Dermis microvascular lymphatic vessel endothelial cell (primary cell): ENCODE measurements at places on chromosomes 11 and 22. TPM values are rescaled to one million over a fixed set of nuclear protein-coding genes. Genes with fewer than 3 reads are reported as not detected.

- no peak for DNase-seq
These were observed 8.8 kb upstream of the BMAL1 start for GRCh38 chr11:13268791-13269190.

GRCh38 chr11:129248618-129249017, 56.5 kb upstream of the ARHGAP32 start:
- peak; percentile 21 for DNase-seq

GRCh38 chr11:67670316-67671210, 3.9 kb downstream of the ALDH3B2 start:
- no peak for DNase-seq

Gene SCN3B
- 1.4 and 8.5 TPM in 2 replicates for total RNA-seq

Gene KRTAP5-7
- not detected in 2 replicates for total RNA-seq

DNA sequence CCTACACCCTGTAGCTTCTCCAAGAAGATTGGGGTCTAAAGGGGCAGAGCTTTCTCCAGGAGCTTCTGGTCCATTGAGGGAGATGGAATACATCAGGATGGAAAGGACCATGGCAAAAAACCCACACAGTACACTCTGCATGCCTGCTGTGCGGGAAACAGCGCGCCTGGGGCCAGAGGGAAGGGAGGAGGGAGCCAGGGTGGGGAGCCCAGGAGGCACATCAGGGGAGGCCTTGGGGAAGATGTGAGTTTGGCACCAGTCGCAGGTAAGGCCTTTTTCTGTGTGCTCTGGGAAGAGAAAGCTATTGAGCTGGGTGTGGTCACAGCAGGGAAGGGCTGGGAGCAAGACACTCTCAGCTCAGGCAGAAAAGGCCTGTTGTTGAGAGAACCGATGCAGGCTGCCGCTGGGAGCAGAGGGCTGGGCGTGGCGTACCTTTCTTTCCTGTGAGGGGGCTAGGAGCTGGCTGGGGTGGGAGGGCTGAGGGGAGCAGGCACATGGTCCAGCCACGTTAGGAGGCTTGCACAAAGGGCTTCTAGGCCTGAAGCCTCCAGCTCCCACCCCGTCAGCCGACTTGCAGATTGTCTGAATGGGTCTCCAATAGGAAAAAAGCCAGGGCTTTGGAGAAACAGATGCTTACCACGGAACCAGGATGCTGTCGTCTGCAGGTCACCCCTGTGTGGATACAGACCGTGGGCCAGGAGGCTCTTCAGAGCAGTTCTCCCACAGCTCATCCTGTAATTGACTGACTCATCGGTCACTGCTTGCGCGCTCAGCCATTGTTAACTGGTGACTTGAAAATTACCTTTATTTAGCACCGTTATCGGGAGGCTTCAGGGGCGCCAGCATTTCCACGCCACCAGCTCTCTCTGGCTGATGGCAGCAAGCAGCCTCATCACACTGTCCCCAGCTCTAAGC, 237.3 kb downstream of the ST3GAL4 start:
- DNase-seq = no peak

DNA sequence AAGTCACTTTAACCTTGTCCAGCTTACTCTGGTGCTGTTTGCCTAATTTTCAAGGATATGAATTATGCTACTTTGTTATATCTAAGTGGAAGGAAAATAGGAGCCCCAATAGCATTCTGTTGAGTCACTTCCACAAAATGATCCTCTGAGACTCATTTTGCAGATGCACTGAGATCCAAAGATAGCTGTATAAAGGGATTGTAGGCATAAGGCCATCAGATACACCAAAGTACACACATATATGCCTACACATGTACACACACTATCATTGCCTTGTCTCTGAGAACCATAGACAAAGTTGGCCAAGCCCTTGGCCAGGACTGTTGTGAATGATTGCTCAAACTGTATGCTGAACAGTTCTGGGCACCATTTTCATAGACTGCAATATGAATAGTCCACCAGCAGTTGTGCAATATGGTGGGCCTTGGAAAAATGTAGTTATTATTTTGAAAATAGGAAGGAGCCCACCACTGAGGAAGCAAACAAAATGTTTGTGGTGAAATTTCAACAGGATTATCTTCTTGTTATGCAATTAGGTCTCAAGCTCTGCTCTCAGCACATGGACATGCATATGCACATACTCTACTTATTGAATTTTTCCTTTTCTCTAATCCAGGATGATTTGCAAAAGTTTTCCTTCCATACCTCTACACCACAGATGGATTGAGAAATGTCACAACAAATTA, 186.0 kb upstream of the CTSC start:
- DNase-seq = no peak

- peak; percentile 87 for DNase-seq
These were observed 427.0 kb upstream of the DDI1 start for GRCh38 chr11:103609117-103610066.

GRCh38 chr11:74699615-74700396, 31.4 kb downstream of the CHRDL2 start:
- DNase-seq = no peak

GRCh38 chr22:49433717-49434611, 393.7 kb downstream of the BRD1 start:
- no peak for DNase-seq

Gene TMEM132A
- total RNA-seq = 39.9 and 101 TPM in 2 replicates

DNA sequence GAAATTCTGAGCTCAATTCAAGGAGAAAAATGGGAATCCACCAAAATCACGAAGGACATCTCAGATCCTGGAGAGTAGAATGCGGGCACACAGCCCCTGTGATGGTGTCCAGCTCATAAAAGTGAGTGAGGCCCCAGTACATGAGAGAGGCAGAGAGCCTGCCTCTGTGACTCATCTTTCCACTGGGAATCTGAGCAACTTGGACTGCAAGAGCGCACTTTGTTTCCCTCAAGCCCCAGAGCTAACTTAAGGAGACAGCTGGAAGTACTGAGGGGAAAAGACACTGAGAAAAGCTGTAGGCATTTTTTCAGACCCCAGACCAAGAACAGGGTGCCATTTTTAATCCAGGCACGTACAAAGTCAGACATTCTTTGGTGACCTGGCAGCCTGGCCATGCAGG, 273.7 kb downstream of the C11orf87 start:
- DNase-seq = no peak

DNA sequence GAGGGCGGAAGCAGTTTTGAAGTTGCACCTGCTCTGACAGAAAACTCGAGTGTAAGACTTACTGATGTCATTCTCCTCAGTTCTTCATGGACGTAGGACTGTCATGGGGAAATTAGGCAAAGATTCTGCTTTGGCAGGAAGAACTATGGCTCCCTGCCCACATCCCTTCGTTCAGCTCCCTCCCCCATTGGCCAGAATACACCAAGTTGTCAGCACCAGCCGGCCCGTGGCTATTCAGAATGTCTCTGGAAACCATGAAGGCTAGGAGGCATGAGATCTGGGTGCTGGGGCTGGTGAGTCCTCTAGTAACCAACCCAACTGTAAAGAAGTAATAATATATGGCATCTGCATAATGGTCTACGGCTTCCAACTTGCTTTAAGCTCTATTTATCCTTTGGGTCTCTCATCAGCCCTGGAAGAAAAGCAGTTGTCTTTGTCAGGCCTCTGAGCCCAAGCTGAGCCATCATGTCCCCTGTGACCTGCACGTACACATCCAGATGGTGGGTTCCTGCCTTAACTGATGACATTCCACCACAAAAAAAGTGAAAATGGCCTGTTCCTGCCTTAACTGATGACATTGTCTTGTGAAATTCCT, 74.1 kb downstream of the PIWIL4 start:
- no peak for DNase-seq

GRCh38 chr11:111347723-111348115, 31.4 kb downstream of the POU2AF1 start:
- no peak for DNase-seq

Gene PARVA
- total RNA-seq = 17.6 and 25.5 TPM in 2 replicates

DNA sequence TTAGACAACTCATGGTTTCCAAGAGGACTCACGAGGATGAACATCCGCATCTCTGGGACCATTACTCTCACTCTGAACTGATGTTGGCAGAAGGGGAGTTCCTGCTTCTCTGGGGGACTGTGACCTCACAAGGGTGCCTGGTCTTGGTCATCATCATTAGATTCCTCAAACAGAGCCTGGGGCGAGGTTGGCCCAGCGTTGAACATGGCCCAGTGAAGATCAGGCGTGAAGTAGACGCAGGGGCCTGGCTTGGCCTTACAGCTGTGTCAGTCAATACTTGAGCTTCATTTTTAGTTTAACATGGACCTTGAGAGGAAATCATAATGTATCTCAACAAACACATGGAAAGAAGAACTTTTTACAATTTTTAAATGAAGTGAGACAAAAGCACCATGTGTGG, 617.1 kb downstream of the BRD1 start:
- DNase-seq = no peak

Gene OR10D3
- total RNA-seq = not detected in 2 replicates

Gene EMID1
- 1.9 and 15.9 TPM in 2 replicates for total RNA-seq

GRCh38 chr11:113373981-113374560, 13.5 kb upstream of the ANKK1 start:
- DNase-seq = no peak

Gene PGA3
- total RNA-seq = not detected in 2 replicates

DNA sequence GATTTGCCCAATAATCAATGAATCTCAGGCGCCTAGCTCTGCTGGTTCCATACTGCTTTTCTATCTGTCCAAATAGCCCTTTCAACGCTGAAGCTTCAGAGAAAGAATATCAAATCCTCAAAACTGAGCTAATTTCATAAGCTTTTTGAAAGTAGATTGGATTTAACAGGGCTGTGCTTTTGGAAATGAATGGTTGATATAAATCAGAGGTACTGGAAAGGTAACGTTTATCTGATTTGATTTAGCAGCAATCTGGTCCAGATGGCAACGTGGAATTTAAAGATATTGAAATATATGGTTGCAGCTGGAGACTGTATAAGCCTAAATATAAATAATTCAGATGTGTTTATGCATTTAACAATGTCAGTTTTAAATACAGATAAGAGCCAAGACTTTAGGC, 229.5 kb upstream of the MPPED2 start:
- no peak for DNase-seq

DNA sequence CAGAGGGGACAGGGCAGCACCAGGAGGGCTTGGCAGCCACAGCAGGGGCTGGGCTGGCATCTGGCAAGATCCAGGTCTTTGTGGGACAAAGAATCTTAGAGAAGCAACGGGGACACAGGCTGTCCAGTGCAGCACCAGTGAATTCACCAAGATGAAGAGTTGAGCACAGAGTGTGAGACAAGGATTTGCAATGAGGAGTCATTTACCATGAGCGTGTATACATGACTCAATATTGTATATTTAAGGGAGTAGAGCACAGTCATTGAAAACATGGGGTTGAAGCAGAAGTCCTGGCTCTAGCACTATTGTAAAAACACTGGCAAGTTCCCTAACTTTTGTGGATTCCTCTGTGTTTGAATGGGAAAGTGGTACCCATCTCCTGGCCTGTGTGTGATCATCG, 3.5 kb downstream of the APOL1 start:
- no peak for DNase-seq

- DNase-seq = no peak
These were observed 43.2 kb upstream of the ME3 start for GRCh38 chr11:86715611-86716010.

DNA sequence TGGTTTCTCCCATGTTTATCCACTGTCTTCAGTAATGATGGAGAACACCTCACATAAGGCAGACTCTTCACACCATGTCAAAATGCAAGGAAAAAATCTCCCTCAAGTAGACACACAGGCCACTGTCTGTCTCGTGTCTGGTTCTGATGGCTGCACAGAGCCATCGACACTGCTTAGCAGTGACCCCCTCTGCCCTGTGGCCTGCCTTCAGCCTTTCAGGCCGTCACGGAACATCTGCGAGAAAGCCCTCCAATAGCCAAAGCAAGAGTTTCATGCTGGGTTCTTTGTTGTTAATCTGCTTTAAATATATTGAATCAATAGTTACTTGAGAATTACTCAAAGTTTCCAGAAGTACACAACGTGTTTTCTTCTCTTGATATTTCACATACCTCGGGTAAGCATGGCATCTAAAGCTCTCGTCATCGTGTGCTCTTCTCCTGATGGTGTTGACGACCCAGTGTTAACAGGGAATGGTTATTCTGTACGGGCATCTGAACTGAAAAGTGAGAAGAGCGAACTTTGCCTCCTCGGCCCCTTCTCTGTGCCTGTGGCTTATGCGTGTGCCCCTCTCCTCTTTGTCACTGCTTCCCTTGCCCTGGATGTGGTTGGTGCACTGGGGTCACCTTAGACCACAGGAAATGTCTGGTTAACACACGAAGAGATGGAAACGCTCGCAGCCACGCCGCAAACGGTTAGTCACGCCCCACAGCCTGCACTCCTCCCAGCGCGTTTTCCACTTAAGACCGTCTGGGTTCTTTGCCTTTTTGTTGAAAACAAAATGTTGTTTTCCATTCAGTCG, 33.4 kb upstream of the CTTN start:
- no peak for DNase-seq

Gene OR51E1
- not detected in 2 replicates for total RNA-seq

GRCh38 chr22:27114186-27114585, 456.8 kb downstream of the MIAT start:
- no peak for DNase-seq

DNA sequence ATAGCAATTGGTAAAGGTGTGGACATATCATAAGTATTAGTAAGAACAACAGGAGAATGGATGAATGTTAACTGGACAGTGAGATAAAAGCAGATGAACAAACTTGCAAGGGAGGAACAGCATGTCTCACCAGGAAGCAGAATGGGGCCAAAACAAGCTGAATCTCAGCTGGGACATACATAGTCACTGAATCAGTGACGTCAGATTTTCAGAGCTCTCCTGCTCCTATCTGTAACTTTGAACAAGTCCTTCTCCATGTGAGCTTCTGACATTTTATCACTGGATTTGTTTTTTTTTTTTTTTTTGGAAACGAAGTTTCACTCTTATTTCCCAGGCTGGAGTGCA, 118.7 kb downstream of the BBOX1 start:
- DNase-seq = no peak

Gene TMEM25
- total RNA-seq = 14.0 and 15.8 TPM in 2 replicates

DNA sequence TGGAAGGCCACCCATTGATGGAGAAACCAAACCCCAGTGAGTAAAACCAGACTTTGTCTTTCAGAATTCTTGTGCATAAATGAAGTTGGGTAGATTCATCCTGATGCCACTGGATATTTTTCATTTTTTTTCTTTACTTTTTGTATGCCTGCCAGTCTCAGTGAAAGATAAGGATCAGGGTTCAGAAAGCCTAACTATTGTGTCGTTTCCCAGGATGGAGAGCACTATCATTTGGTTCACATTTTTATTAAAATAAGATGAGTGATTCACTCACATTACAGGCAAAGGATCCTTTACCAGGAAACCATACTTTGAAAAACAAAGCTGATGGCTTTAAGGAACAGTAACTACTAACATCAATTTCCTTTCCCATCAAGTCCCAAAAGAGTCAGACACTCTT, 52.0 kb downstream of the ARFGAP2 start:
- no peak for DNase-seq

Gene ZNF280A
- under 0.01 TPM in 1 of 2 replicates, not detected in the other for total RNA-seq

DNA sequence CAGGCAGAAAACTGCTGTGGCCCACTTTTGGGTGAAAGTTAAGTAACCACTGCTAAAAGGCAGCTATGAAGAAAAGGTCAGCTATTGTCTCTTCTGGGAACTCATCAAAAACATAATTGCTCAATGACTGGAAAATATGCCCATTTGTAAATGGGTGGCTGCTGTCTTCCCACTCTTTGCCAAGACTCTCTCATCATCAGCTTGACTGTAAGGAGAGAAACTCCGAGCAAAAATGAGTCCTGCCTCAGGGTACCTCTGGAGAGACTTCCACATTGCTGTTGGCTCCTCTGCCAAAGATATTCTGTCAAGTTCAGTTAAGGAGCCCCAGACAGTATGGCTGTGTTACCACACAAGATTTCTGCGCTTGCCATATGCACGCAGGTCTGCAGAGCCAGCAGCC, 138.7 kb downstream of the BBOX1 start:
- no peak for DNase-seq
